ENCODE measurements at places on chromosomes 12 and 14.

GRCh38 chr14:95408731-95409476 is 89.2 kb upstream of the CLMN start:
- DNase-seq: no peak

DNA sequence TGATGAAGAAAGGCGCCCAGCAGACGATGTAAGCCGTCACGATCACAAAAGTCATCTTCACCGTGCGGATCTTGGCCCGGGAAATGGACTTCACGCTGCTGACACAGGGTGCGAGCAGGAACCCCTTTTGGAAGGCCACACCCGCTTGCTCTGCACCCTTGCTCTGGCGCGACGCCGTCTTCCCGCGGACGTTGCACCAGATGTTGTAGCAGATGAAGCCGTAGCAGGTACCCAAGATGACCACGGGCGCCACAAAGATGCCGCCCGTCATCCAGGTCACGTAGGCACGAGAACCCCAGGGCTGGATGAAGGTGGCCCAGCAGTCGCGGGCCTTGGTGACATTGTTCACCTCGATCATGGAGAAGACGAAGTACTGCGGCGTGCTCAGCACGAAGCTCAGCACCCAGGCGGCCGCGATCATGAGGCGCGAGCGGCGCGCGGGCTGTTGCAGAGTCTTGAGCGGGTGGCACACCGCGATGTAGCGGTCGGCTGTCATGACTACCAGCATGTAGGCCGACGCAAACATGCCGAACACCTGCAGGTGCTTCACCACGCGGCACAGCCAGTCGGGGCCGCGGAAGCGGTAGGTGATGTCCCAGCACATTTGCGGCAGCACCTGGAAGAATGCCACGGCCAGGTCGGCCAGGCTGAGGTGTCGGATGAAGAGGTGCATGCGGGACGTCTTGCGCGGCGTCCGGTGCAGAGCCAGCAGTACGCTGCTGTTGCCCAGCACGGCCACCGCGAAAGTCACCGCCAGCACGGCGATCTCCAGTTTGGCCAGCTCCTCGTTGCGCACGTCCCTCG is 890 bp downstream of the AVPR1A start:
- DNase-seq: no peak

DNA sequence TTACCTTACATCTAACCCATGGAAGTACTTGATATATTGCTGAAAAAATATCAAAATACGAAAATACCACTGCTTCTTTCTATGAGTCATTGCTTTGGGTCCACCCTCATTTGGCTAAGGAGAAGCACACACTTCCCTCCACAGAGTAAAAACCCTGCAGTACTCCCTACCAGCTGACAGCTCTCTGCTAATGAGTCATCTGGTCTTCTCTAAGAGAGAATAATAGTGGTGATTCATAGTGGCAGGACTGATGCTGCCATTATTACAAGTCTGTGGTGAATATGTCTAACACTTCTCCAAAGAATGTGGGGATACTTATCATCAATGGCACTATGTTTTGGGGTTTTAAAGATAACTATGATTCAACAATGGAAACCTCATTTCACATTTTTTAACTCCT is 90.7 kb downstream of the PPFIA2 start:
- DNase-seq: no peak

DNA sequence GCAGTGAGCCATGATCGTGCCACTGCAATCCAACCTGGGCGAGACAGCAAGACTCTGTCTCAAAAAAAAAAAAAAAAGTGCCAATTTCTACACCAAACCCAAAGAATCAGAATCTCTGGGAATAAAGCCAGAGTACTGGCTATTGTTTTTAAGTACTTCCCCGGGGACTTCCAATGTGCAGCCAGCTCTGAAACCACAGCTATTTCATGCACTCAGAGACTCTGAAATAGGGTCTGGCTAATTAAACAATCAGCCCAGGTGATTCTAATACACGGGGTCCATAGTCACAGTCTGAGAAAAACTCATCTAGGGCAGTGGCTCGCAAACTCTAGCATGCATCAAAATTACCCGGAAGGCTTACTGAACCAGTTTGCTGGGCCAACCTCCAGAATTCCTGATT is 56.3 kb downstream of the SIX6 start:
- DNase-seq: no peak

GRCh38 chr12:68198507-68199086 is 27.0 kb downstream of the IL26 start:
- DNase-seq: no peak

DNA sequence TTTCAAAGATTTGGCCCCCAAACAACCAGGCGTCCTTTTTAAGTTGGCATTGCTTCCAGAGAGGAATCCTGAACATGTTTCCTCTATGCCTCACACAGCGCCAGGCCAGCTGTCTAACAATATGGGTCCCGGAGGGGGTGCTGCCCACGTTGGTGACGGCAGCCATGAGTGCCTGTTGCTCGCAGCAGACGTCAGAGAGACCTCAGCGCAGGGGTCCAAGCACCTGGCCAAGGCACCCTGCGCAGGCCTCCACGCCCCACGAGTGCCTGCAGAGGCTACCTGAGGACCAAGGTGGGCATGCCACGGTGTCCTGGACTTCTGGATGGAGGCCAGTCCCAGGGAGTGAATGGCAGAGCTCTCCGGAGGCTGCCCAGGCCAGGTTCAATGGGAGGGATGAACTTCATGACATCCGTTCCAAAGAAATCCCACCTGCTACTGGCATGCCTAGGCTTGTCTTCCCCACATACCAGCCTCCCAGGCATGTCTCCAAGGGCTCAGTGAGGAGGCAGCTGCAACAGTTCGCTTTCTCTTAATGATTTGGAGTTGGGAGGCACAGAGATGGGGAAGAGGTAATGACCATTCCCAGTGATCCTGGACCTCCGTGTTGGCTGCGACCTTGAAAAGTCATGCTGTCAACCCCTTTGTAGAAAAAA is 11.6 kb upstream of the FOXN3 start:
- DNase-seq: peak; percentile 84

GRCh38 chr12:110606253-110606611 is 7.7 kb upstream of the TCTN1 start:
- DNase-seq: no peak

DNA sequence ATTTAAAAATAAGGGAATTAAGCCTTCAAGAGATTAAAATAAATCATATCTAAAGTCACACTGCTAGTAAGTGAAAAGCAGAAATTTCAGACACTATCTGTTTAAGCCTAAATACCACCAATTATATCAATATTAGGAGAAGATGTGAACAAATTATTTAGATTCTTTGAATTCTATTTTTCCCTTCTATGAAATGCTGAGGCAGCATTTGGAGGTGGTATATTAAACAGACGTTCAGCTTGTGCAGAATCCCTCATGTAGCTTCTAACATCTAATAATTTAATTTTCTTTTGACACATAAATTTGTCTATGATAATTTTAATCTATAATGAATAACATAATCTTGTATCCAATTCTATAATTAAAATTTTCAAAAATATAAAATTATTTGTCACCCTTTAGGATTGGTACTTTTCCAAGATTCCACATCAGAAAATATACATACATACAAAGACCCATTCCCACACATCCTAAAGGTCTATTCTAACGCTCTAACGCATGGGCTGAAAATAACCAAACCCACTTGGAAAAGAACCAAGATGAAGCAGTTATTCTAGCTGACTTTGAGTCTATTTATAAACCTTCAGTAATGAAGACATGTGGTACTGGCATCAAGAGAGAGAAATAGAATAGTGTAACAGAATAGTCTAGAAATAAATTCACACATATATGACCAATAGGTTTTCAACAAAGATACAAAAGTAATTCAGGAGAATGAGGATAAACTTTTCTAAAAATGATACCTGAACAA is 751.8 kb downstream of the GALC start:
- DNase-seq: no peak

DNA sequence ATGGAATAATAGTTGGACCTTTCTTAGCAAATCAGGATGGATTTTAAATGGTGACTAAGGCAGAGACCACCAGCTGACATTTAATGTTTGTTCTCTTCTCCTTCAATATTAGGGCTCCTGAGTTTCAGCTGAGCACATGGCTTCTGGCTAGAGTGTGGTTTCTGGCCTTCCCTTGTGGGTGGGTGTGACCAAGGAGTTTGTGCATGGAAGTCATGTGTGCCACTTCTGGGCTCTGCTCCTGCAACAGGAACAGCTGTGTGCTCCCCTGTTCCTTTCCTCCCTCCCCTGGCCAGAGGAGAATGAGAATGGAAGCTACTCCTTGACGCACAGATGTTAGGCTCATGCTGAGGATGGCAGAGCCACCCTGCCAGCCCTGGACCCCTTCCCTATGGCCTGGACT is 44.2 kb downstream of the CCDC175 start:
- no peak for DNase-seq

DNA sequence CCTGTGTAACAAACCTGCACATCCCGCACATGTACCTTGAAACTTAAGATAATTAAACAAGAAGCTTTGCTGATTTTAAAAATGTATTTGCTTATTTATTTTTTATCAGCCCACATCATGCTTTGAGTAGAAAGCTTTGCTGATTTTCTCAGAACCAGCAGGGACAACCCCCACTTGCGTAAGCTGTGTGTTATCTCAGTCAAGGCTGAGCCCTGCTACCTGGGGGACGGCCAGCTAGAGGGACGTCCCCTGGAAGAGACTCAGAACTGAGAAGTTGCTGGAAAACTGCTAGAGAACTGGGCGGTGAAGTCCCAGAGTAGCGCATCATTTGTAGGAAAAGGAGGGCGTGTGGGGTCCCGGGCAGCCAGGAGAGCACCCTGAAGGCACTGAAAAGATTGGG is 4.1 kb upstream of the PLEK2 start:
- DNase-seq: no peak
